ENCODE measurements at places on chromosomes 6 and 20. TPM values are rescaled to one million over a fixed set of nuclear protein-coding genes. Genes with fewer than 3 reads are reported as not detected.

DNA sequence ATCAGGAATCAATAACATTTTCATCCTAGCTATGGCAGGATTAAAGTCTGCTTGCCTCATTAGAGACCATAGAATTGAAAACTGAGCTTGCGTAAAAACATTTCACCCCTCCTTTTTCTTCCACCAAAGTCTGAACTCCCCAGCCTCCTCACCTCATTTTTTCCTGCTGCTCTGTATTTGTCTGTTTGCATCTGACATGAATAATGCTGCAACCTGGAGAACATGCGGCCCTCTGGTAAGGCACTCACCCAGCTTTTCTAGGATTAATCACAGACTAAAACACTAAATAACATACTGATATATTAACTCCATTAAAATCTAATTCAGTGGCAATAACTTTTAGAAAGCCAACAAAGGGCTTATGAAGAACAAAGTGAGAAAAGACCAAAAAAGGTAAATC is 677.7 kb upstream of the NRSN1 start:
- no peak for DNase-seq

DNA sequence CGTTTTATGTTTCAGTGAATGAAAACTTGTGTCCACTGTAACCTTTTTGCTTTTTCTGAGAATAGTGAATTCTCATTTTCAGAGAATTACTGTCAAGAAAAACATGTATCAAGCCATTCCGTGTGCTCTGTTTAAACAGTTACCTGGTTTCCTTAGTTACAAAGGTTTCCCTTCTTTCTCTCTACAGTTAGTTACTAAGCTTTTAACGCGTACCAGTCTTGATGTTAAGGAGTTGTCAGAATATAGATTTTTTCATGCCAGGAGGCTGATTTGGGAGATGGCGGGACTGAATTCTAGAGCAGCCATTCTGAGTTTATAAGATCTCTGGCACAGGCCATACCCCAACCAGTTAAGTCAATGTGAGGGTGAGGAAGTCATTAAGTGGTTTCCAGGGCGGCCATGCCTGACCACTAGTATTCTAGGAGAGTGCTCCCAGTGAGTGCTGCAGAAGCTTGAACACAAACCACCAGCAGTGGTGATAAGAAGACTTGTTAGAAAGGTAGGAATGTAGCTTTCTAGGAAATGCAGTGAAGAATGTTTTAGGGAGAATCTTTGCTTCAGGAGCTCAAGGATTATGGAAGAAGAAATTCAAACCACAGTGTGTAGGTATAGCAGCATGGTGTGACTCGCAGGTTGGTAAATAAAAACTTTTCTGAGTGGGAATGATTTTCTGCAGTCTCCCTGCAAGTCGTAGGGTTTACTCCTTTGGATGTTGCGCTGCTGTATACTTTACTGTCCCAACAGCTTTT is 112.9 kb downstream of the JARID2 start:
- DNase-seq: no peak

- DNase-seq: no peak
These were observed 9.4 kb upstream of the SLC4A11 start for GRCh38 chr20:3248167-3248992.

DNA sequence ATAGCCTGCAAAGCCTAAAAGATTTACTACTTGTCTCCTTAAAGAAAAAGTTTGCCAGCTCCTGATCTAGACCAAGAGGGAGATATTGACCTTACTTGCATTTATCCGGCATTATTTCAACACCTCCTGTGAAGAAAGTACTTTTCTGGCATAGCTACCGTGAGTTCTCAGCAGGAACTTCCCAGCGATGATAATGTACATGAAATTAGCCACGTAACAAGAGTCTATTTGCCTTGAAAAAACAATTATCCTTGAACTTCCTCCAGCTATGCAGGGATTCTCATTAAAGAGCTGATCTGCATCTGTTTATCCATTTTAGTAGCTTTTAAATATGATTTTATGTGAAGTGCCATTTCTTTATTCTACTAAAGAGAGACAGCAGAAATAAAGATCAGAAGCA is 41.7 kb downstream of the ALDH5A1 start:
- DNase-seq: no peak

DNA sequence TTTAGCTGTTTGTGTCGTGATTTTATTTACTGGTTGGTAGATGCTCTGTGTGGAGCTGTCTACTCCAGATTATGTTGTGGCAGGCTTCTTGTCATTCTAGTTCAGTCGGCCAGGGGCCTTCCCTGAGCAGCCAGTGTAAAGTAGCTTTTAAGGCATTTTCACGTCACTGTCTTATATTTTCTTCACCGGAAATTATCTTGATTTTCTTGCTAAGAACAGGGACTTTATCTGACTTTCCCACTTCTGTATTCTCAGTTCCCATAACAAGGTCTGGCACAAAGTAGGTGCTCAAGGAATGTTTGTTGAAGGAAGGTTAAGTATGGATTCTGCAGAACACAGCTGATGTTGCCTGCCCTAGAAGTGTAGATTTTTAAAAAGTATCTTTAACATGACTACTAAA is 868 bp downstream of the LTV1 start:
- no peak for DNase-seq

GRCh38 chr6:129368076-129368475 is 341.9 kb downstream of the ARHGAP18 start:
- no peak for DNase-seq

GRCh38 chr20:25237610-25238318 is 10.1 kb upstream of the PYGB start:
- DNase-seq: peak; percentile 67

DNA sequence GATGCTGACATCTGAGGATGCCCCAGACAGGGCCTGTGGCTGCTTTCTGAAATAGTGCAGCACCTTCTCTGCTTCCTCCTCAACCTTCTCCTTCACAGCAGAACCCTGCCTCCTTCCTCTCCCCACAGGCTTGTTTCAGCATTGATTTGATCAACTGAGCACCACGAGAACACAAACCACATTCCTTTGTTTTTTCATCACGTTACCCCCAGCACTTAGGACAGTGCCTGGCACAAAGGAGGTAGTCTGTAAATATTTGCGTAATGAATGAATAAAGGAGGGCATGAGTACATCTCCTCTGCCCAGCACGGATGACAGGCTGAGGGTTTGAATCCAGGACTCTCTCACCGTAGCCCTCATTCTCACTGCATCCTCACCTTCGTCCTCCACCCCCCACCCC is 21.3 kb upstream of the WFDC2 start:
- DNase-seq: no peak

DNA sequence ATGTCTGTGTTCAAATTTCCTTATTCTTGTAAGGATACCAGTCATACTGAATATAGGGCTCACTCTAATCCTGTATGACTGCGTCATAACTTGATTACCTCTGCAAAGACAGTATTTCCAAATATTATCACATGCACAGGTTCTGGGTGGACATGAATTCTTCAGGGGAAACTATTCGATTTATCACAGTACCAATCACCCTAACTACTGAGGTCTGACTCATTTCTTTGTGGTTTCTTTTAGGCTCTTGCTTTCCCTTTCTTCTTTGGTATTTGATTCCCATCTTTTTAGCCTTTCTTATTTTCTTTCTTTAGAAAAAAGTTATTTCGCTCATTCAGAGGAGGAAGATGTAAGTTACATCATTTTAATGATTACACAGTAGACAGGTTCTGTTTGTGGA is 40.3 kb upstream of the TBX18 start:
- no peak for DNase-seq

GRCh38 chr6:130900913-130901312 is 73.7 kb downstream of the SMLR1 start:
- no peak for DNase-seq

DNA sequence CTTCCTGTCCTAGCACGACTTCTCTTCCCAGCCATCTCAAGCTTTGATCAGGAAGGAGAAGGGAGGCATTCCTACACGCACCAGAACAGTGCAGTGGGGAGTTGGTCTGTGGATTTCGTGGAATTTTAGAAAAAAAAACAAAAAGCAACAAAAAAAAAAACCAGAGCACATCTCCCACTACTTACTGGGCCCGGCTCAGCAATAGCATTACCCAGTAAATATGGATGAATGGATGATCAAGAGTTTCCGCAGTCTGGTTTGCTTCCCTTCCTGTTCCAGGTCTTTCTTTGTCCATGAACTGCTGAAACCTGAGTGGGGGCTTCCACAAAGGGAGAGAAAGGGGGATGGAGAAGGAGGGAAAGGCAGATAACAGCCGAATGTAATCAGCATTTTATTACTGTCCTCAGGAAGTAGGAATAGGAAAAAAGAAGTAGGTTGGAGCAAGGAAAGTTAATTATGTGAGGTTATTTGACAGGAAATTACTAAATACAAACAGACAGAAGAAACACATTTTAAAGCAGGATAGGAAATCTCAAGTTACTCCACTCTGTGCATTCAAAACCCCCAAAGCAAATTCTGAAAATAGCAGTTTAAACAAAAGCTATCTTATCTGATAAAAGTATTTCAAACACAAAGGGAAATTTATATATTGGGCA is 349.0 kb downstream of the PRL start:
- peak; percentile 49 for DNase-seq

DNA sequence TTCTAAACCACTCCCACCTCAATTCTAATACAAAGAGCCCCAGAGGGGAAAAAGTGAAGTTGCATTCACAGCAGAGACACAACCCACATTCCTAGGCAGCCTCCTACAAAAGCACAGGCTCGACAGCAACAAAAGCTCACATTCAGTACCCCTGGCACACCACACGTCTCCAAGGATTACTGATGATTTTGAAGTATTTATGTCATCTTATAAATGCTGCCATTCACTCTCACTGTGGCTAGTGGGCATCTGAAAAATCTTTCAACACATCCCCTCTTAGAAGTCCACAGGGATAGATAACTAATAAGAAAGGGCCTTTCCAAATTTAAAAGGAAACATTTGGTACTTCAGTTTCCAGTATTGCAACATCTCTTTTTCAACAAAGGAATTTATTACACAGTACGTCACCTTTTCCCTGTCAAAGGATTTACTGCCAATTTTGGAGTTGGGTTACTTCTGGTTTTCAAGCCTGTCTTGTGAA is 146.7 kb downstream of the TASP1 start:
- DNase-seq: peak; percentile 55

GRCh38 chr20:329851-330232 is 4.5 kb downstream of the SOX12 start:
- DNase-seq: no peak

DNA sequence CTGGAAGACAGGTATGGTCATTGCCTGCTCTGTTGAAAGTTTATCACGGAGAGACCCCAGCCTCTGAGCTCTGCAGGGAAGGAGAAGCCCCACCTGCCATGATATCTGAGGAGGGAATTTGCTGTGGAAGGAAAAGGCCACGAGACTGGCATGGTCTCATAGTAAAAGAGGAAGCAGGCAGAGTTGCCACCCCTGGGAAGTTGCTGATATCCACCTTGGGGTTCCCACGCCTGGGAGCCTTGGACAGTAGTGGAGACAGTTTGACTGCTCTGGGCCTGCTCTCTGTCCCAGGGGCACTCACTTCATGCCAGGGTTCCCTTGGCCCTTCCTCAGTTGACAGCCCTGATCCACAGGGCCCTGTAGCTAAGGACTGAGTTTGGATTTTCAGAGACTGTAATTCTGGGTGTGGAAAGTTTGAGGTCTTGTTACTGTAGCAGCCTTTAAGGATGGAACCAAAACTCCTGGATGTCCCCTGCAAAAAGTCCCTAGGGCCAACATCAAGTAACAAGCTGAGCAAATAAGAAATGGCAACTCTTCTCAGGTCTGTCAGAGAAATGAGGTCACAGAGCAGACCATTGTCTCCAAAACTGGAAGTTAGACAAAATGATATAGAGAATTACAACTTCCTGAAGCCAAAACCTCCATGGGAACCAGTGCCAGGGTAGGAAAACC is 6.9 kb upstream of the SIRPB1 start:
- DNase-seq: no peak

GRCh38 chr6:142761756-142762155 is 183.2 kb downstream of the HIVEP2 start:
- DNase-seq: no peak

- no peak for DNase-seq
These were observed 161.0 kb downstream of the BACH2 start for GRCh38 chr6:90135667-90136066.

The ADGRF1 gene
- total RNA-seq: 0.52 TPM

The SEL1L2 gene
- not detected for total RNA-seq

The KIF6 gene
- total RNA-seq: not detected

The SYS1 gene
- total RNA-seq: 62.1 TPM

The ATP9A gene
- total RNA-seq: 104 TPM

The RAET1G gene
- total RNA-seq: not detected

The PLN gene
- total RNA-seq: not detected
